Fibroblast of pulmonary artery (primary cell): ENCODE measurements at places on chromosomes 5 and 9.

DNA sequence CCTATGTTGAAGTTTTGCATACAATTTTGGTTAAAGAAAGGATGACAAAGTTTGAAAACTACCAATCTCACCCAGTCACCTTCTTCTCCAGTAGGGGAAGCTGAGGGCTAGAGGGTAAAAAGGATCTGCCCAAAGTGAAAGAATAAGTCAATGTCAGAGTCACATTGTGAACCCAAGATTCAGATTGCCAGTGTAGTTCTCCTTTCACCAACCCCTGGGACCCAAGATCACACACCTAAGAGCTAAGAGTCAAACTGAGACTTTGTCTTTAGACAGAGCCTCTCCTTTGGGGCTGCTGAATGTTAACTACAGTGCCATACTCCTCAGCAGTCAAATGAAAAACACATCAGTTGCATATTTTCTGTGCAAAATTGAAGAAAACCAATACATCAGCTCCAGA, 210.6 kb downstream of the ATP10B start:
- no peak for DNase-seq

DNA sequence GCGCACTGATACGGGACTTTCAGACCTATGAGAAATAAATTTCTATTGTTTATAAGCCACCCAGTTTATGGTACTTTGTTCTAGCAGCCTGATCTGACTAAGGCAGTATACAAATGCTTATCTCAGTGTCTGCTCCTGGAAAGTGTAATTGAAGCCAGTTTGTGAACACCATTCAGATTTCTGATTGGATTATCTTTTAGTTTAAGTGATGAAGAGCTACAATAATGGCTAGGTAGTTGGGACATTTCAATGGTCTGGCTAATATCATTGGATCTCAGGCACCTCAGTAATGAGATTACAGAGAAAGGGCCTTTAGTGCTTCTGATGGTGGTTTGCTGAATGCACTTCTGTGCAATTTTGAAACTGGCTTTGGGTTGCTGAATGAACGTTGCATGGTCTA, 133.5 kb downstream of the PSAT1 start:
- no peak for DNase-seq

DNA sequence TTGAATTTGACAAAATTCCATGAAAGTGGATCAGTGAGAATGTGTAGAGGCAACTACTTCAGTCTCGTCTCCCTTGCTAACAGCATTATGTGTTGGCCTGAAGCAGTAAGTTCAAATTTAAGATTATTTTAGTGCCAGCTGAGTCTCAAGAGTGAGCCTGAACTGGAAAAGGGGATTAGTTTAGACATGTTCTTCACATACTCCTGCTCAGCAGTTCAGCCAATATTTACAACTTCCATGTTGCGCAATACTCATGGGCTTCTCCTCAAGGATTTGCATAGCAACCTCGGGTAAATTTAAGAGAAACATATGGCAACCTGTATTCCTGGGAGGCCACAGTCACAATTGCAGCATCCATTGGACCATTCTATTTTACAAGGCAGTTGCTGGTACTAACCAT, 553.8 kb downstream of the PTPRD start:
- DNase-seq: peak; percentile 32

DNA sequence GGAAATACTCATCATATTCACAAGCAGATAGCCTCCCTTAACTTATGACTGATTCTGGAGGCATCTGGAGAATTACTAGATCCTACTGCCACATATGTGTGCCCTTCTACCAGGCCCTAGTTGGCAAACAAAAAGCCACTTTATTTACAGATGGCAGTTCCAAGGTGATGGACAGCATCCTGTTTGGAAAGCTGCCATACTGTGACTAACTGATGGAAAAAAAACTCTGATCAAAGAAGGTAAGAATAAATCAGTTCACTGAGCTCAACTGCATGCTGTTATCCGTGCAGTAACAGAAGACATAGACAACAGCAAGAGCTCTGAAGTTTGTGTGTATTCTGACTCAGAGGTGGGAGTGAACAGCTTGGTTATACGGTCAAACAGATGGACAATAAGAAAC, 279.8 kb upstream of the POU5F2 start:
- peak; percentile 57 for DNase-seq
